Airway epithelial cell (primary cell): ENCODE measurements at places on chromosomes 1 and 21. TPM values are rescaled to one million over a fixed set of nuclear protein-coding genes. Genes with fewer than 3 reads are reported as not detected.

Gene G0S2
- total RNA-seq, result 57.3 and 105 TPM in 2 replicates

Gene CYP4A11
- total RNA-seq, result not detected in 2 replicates

Gene RIPPLY3
- 0.70 and 1.1 TPM in 2 replicates for total RNA-seq

Gene MTARC2
- total RNA-seq, result 2.0 and 5.8 TPM in 2 replicates

Gene INSRR
- total RNA-seq, result not detected in 2 replicates

Gene RNF223
- 1.3 and 2.2 TPM in 2 replicates for total RNA-seq

Gene WDR64
- total RNA-seq, result not detected in 2 replicates

Gene CLDN19
- total RNA-seq, result 0.21 TPM in 1 of 2 replicates, not detected in the other

Gene NCAM2
- not detected in 2 replicates for total RNA-seq

Gene ADAMTS4
- 0.05 and 0.07 TPM in 2 replicates for total RNA-seq

Gene ERICH3
- total RNA-seq, result 0.07 TPM in 1 of 2 replicates, not detected in the other

Gene EFHD2
- 71.5 and 83.0 TPM in 2 replicates for total RNA-seq

Gene TCHH
- under 0.01 TPM in 1 of 2 replicates, not detected in the other for total RNA-seq

Gene CLCA2
- 98.8 and 141 TPM in 2 replicates for total RNA-seq

Gene KIF26B
- total RNA-seq, result 0.88 and 0.99 TPM in 2 replicates

Gene HTR6
- not detected in 2 replicates for total RNA-seq
